ENCODE measurements at places on chromosomes 16 and 17.

DNA sequence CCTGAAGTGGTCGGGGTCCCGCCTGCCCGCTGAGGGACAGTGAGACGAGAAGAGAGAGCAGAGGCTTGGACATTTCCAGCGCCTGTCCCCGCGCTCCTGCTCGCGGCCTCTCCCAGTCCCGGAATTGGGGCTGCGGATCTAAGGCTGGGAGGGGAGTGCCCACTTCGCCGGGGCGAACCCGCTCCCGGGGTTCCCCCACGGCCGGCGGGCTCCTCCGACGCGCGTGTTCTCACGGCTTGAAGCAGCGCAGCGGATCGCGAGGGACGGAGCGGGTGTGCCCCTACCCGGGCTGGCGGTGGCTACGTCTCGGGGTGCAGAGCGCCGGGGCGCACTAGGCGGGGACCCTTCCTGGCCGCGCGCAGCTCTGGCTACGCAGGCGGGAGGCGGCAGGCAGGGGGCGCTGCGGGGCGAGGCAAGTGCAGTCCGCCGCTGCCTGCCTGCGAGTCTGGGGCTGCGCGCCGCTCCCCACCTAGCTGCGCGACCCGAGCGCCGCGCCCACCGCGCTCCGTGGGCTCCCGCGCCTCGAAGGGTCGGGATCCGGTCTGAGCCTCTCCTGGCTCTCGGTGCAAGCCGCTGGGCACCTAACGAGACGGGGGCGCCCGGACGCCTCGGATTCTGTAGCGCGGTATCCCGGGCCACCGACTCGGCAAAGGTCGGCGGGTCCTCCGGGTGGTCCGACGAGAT lies 1.2 kb downstream of the NGFR start:
- peak; percentile 85 for DNase-seq

GRCh38 chr17:66976379-66976663 lies 11.8 kb downstream of the CACNG4 start:
- no peak for DNase-seq

GRCh38 chr16:85982563-85982939 lies 83.6 kb downstream of the IRF8 start:
- DNase-seq: no peak

- no peak for DNase-seq
Observed at GRCh38 chr17:40540448-40540847, 24.8 kb downstream of the CCR7 start.

GRCh38 chr17:80795754-80796153 lies 195.9 kb upstream of the CHMP6 start:
- no peak for DNase-seq

GRCh38 chr17:55911186-55911585 lies 160.3 kb downstream of the PCTP start:
- DNase-seq: no peak

- DNase-seq: no peak
Observed at GRCh38 chr16:77674888-77675287, 47.4 kb upstream of the NUDT7 start.

- no peak for DNase-seq
Observed at GRCh38 chr17:83190601-83191387, 111.4 kb downstream of the METRNL start.

DNA sequence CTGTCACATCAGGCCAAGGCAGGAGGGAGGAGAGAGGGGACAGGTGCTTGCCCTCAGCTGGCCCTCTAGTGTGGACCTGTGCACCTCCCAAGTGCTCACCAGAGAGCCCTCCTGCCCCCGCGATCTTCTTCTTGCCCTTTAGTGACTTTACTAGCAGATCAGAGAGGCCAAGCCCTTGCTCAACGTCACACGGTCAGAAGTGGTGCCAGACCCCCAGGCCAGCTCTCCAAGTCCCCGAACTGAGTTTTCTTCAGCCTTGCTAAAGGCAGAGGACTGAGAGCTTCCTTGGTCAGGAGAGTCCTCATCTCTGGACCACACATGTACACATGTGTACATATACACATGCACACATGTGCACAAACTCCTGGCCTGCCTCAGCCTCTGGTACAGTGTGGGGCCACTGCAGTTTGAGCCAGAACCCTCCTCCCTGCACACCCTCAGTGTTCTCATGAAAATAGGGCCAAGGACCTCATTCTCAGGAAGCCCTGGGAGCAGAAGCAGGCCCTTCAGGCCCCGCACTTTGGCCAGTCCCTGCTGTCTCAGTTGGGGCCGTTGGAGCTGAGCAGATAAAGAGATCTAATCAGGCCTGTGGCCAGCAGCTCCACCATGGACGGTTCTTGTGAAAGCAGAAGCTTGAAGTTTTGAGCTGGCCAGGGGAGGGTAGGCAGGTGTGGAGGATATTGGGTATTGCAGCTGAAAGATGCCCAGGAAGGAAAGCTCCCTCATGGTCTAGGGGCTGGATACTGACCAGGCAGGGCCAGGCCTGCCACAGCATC lies 7.4 kb upstream of the EPX start:
- no peak for DNase-seq

- no peak for DNase-seq
Observed at GRCh38 chr17:73643852-73644144, 447 bp downstream of the SDK2 start.

DNA sequence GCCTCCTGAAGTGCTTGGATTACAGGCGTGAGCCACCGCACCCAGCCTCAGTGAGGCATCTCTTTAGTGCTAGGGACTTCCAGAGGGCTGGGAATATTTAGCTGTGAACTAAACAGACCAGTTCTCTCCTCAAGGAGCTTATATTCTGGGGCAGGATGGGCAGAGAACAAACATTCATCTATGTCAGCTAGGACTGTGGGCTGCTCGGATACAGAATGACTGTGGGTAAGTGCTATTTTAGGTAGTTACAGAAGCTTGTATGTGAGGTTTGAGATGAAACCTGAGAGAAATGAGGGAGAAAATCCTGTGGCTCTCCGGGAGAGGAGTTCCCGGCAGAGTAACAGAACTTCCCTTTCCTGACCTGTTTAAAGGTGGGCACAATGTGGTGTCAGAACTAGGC lies 6.2 kb upstream of the INPP5K start:
- DNase-seq: no peak

DNA sequence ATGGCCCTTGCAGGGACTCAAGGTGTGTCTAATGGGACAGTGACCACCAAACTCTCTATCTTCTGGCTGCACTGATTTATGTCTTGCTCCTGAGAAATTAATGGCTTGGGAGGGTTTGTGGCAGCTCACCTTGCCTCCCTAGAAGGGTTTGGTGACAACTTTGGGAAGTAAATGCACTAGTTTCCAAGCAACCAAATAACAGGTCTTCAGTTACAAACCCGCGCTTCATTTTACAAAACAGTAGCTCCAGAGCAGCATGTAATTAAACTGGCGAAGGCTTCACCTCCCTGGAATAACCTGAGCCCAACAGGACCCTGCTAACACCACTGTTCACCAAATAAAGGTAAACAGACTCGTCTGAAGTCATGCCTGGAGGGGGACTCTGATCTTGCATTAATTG lies 318.3 kb downstream of the SLC39A11 start:
- no peak for DNase-seq

GRCh38 chr16:23949630-23950290 lies 114.0 kb downstream of the PRKCB start:
- peak; percentile 34 for DNase-seq

GRCh38 chr17:8162997-8163977 lies 539 bp upstream of the VAMP2 start:
- DNase-seq: no peak

GRCh38 chr17:59357929-59358328 lies 26.5 kb downstream of the YPEL2 start:
- DNase-seq: no peak

GRCh38 chr17:49554694-49555494 lies 20.8 kb upstream of the NXPH3 start:
- DNase-seq: no peak

- DNase-seq: no peak
Observed at GRCh38 chr17:42883802-42884558, 16.6 kb upstream of the G6PC1 start.

DNA sequence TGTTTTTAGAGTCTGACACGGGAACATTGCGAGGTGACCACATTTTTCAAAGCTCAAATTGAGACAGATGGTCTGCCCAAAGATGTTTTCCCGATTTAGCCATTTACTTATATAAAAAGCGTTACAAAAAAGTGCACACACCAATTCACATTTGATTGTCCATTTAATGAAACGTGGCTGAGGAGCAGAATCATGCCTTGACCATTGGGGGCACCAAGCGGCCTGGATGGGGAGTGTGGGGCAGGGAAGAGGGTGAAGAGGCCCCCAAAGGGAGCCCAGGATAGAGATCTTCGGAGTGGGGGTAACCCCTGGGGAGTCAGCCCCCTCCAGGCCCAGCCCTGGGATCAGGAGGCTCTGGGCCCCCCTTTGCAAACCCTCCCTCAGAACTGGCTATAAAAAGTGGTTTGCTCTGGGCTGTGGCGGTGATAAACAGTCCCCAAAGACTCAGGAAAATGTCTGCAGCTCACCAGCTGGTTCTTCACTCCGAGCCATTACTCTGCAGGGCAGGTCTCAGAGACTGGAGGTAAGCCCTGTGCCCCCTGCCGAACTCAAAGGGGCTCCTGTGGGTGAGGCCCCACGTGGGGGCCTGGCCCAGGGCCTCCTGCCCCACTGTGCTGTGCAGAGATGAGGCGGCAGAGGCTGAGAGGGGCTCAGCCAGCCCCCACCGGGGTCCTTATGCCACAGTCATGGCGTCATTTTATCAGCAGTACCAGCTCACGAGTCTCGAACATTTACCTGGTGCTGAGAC lies 105.9 kb upstream of the SEC14L1 start:
- DNase-seq: no peak

DNA sequence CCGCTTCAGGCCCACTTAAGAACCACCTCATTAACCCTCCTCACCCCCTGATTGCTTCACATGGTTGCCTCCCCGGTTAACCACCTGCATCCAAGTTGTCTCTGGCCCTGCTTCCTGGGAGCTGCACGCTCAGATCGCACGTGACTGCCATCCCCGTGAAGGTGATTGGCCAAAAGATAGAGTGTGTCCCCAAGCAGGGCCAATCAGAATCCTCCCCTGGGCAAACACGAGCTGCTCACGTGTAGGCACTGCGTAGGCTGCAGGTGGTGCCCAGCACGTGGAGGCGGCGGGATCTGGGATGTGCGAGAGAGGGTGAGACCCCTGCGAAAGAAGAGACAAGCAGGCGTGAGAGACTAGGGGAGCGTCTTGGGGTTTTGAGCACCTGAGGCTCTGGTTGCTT lies 111.8 kb upstream of the CRHR1 start:
- DNase-seq: no peak

DNA sequence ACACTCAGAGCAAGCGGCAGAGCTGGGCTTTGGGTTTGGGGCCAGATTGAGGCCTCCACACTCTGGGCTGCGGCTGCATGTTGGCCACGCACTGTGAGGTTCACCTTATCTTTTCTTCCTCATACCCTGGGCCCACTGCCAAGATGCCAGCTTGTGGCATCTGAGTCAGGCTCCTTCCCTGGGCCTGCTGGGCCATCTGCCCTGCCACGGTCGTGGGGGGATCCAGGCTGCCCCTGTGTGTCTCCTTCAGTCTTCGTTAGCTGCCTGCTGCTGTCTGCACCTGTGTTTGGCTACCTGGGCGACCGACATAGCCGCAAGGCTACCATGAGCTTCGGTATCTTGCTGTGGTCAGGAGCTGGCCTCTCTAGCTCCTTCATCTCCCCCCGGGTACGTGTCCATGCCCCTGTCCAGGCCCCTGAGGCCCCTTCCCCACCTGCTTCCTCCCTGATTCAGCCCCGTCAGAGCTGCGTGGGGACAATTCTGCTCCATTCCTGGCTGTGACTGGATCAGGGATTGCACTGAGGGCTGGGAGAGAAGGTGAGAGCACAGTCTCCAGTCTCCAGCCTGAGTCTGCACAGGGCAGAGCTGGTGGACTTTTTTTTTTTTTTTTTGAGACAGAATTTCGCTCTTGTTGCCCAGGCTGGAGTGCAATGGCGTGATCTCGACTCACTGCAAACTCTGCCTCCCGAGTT lies 11.2 kb downstream of the SPNS3 start:
- DNase-seq: no peak

GRCh38 chr17:49845321-49845720 lies 2.5 kb downstream of the TAC4 start:
- no peak for DNase-seq

DNA sequence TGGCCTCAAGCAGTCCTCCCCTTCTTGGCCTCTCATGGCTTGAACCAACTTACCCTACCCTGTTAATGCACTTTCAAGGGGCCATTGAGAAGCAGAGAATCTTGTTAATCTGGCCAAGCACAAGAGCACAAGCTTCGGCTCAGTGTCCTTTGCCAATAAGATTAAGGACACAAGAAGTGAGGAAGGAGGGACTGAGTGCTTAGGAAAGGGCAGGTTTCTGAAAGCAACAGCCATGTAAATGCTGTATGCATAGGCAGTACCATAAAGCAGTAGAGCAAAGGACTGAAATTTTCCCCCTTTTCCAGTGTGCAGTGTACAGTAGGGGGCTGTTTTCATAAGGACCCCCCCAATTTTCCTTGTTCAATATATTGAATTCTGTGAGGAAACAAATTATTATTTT lies 37.7 kb downstream of the IST1 start:
- DNase-seq: no peak

DNA sequence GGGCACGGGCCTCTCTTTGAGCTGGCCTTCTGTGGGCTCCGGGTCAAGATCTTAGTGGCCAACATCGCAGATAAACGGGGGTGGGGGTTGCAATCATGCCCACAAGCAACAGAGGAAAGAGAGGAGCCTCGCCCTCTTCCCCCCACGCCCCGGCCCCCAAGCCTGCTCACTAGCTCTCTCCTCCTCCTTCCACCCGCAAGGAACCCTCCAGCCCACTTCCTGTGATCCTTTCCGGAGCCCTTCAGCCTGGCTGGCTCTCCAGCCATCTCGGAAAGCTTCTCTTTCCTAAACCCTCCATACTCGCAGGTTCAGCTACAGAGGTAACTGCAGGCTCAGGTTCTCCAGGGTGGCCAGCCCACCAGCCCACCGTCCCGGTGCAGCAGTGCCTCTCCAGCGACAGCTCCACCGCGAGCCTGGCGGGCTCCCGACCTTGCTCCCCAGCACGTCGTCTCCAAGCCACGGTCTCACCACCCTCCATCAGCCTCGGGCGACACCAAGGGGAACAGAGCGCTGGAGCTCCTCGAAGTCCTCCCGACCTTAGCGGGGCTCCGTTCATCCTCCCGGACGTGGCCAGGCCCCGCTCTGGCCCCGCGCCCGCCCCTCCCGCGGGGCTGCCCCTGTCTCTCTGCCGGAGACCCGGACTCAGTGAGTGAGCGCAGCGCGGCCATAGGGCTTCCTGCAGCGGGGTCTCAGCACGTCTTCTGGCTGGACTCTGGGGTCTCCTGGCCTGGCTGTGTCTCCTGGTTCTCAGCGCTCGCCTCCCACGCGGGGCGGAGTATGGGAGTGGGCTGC lies 12.9 kb upstream of the ODF4 start:
- DNase-seq: no peak

- no peak for DNase-seq
Observed at GRCh38 chr16:83743241-83743640, 64.5 kb upstream of the HSBP1 start.

DNA sequence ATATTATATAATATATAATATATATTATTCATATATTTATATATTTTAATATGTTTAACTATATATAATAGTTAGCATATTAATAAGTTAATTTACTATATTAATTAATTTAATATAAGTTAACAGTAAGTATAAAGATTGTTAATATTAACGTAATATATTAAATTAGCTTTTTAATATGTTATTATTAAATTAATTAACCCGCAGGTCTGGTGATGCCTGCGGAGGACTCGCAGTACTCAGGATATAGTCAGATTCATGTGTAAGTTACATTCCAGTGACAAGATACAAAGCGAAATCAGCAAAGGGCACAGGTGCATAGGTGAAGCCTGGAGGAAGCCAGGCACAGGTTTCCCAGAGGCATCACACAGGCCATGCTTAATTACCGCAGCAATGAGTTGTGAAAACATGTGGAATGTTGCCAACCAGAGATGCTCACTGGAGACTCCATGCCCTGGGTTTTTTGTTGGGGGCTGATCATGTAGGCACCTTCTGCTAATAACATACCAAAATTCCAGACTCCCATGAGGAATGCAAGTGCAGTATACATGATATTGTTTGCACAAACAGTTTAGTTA lies 130.4 kb upstream of the MPHOSPH6 start:
- no peak for DNase-seq
